ENCODE measurements at places on chromosomes 1 and 21.
A peak's percentile ranks its signal among the peaks of the same experiment; 100 is the strongest.

DNA sequence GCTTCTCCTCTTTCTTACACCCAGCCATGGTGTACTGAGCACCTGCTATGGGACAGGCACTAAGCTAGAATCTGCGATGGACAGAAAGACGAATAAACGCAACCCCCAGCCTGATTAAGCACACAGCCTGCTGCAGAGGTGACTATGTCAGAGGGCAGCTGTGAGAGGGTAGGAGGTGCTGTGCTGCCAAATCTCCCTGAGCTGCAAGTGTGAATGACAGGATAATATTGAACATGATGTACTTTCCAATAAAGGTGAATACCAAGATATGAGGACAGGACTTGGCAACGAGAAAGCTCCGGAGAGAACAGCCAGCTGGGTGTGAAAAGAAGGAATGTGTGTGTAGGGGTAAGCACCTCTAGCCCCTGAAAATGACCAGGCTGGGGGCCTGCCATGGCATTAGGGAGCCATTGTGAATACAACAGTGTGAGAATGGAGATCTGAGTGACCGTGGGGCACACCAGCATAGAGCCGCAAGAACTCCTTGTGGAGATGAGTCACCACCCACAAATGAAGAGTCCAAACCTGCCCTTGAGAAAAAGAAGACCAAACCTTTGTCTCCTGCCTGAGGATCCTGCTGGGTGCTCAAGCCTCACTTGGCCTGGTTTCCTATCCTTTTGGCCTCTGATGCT is 83.0 kb upstream of the ATF3 start:
- no peak for DNase-seq

GRCh38 chr1:9823693-9823942 is 147 bp downstream of the CLSTN1 start:
- no peak for DNase-seq

DNA sequence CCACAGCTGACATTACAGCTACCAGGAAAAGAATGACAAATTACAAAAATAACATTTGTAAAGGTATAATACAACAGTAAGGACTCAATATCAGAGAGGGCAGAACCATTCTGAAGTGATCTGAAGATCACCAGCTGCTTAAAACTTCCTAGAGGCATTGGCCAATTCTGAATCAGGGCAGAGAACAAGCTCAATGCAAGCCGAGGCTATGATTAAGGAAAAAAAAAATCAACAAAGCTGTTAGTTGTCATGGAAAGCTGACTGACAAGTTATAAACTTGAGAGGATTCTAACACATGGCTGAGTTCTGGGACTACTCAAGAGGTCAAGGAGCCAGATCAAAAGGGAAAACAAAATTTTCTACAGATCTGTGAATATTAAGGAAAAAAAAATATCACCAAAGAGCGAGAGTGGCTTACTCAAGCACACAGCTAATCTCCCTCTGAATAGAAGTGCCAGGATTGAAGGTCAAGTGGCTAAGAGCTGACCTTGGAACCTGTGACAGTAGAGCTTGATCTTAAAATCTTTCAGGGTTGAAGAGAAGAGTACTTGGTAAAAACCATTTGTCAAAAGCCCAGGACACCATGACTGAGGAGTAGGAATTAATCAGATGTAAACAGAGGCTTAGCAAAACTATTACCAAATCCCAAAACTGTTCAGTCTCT is 383.4 kb downstream of the USP25 start:
- DNase-seq = no peak

DNA sequence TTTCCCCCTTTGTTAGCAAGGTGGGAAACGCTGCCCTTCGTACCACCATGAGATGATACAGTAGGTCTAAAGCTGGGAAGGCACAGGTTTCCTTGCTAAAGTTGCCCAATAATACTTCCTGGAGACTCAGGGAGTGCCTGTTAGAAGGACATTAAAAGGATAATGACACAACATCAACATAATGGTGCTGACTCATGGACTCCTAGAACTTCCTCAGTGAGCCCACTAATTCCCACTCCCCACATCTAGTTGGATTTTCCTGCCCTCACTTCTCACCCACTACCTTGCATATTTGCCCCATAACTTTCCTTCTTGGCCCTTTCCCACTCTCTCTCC is 17.5 kb downstream of the CFAP45 start:
- no peak for DNase-seq

DNA sequence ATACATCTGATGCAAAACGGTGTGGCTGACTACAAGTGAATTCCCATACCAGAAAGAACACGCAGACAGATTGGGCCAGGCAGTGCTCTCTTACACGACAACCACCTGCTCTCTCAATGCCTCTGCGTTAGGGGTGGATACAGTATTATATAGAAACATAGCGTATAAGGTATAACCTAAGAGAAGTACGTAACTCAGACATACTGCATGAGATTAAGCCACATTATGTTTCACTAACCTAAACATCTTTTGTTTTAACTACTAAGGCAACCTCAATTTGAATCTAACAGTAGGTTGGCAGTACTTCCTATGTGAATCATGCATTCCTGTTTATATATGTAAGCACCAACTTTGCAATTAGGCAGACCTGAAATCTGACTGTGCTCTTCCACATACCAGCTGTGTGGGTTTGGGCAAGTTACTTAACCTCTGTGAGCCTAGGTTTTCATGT is 58.1 kb upstream of the COA6 start:
- peak; percentile 34 for DNase-seq

GRCh38 chr1:104402178-104402577 is 652.5 kb downstream of the AMY1C start:
- no peak for DNase-seq

DNA sequence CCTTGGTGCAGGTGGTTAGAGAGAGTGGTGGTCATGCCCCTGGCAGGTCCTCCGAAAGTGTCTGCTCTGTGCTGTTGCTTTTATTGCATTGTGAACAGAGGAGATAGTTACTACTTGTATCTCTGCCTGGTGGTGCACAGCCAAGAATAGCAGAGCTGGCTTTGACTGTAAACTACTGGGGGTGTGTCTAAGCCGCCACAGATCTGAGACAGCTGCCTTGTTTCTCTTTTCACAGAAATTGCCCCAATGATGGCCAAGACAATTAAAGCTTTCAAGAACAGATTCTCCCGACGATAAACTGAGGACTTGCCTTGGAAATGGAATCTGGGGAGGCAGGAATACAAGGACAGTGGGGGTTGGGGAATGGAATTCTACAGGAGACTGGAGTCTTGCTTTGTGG is 16.0 kb downstream of the ELOA start:
- no peak for DNase-seq

DNA sequence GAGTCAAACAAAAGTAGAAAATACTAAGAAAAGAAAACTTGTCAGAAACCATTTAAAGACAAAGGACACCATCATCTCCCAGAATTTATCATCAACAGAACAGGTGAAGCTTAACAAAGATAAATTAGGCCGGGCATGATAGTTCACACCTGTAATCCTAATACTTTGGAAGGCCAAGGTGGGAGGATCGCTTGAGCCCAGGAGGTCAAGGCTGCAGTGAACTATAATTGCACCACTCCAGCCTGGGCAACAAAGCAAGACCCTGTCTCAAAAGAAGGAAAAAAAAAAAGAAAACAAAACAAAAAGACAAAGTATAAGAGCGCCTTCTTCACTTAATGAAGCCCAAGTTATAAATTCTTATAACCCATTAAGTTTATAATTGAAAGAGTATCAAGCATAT is 25.6 kb downstream of the RERE start:
- no peak for DNase-seq

- no peak for DNase-seq
These were observed 1.2 kb upstream of the CPT2 start for GRCh38 chr1:53195246-53196016.

DNA sequence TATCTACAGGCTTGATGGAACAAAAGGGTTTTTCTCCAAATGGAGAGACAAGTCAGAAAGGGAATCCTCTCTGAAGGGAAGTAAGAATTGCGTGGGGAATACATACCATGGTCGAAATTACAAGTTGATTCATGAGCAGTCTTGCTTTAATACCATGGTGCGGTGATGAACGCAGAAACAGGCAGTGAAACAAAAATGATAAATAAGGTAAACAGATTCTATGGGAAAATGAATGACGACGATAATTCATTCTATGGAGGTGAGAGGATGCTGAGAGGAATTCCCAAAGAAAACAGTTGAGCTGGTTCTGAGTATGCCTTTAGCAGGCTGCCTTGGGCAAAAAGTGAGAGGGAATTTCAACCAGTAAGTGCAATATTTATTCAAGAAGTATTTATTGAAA is 209.4 kb upstream of the RUNX1 start:
- no peak for DNase-seq
